T-helper 17 cell (primary cell): ENCODE measurements at places on chromosomes 5 and 9.

DNA sequence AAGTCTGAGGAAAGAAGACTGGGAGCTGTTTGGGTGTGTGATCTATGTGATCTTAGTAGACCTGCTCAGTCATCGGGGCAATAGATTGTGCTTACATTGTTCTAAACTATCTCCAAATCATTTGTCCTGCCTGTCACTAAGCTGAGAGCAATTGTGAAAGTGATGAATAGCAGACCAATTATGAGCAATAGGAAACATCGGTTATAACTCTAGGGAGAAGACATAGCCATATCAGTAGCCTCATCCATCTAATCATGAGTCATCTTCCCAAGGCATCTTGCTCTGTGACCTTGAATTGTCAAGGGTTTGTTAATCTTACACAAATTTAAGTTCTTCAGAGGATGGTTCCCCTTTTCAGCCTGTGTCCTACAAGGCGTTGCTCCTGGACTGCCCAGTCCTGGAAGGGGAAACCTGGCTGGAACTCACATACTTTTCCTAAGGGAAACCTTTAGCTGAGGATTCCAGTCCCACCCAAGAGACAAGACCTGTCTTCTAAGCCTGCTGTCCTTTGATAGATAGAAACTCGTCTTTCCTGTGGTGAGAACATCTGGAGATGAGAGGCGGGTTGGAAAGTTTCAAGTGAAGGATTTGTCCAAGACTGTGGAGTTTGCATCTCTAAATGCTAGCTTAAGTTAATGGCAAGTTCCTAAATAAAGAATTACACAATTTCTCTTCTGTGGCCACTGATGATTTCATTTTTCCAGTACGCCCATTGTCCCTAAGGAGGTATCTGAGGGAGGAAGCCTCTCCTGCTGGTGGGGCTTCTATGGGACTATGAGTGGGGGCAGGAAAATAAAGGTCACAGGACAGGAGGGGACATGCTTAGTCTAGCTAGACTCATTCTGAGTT is 53.9 kb upstream of the TRIM32 start:
- DNase-seq, result no peak

GRCh38 chr9:123561046-123561445 is 205.0 kb downstream of the CRB2 start:
- no peak for DNase-seq

- no peak for DNase-seq
Measured at GRCh38 chr5:109945097-109945678, 255.5 kb downstream of the MAN2A1 start.

DNA sequence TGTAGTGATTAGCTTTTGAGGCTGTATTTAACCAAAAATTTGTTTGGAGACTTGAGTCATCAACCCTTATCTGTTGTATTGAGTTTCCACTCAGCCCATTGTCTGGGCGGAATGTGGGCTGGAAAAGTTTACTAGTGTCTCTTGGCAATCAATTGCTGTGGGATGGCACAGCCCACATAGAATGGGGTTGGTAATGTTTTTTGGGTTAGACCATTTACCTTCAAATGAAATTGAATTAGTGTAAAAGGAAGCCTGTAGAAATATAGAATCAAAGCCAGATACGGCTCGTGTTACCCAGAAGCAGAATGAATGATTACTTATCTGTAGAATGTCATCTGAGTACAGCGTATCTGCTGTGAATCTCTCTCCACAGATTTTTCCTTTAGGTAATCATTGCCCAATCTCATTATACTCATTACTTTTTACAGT is 142.9 kb downstream of the AOPEP start:
- no peak for DNase-seq

DNA sequence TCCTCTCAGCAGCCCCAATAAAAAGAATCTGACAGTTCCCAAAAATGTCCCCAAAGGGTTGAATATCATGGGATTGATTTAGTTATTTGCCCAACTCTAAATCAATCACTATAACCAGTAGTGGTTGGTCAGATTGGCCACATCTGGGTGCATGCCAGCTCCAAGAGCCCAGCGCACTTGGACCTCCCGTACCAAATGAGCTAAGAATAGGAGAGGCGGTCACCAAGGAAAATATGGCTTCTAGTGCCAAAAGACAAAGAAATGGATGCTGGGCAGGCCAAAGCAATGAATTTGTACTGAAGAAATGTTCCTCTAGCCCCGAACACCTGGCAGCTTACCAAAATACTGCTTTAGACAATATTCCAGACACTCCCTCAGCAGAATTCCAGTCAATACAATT is 80.3 kb downstream of the RCL1 start:
- no peak for DNase-seq

DNA sequence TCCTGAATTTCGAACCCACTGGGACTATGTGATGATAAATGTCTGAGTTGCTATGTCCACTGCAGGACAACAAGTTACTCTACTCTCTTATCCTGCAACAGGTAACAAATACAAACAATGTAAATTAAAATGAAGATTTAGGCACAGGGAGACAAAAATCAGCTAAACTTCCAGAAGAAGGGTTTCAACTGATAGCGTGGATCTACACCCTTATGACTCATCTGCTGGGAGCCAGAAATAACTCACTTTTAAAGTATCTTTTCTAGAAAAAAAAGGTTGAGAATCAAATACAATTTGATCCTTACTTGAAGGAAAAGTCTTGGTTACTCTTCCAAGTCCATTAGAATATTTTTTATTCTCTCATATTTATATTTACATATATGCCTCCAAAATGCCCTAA is 21.4 kb downstream of the PJA2 start:
- DNase-seq, result no peak

DNA sequence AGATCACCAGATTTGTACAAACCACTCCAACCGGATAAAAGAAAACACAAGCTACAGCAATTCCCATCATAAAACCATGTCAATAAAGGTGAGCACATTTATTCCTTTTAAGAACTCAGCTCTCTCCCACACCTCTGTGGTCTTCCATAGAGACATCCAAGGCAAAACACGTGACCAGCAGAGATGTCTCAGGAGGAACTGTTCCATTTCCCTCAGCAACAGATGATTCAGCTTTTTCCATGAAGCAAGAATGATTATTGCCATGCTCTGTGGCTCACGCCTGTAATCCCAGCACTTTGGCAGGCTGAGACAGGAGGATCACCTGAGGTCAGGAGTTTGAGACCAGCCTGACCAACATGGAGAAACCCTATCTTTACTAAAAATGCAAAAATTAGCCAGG is 15.8 kb downstream of the GZMK start:
- DNase-seq, result no peak

- DNase-seq, result no peak
Measured at GRCh38 chr5:83285661-83286398, 185.7 kb upstream of the VCAN start.

DNA sequence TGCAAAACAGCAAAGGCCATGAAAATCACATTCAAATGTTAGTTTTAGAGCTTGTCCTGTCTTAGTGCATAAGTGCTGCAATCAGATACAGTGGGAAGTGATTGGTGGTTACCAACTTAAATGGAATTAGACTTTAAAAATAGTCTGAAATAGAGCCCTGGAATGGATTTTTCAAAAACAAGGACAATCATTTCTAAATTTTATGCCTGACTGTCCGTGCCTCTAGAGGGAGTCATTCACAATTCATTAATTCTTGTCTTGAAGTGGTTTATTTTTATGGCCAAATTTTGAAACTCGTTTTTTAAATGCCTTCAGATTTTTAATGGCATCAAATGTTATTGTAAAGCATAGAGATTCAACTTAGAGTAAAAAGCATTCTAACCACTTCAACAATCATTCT is 561.8 kb upstream of the DAB2 start:
- no peak for DNase-seq

GRCh38 chr9:4803670-4804530 is 11.2 kb downstream of the RCL1 start:
- DNase-seq, result no peak

- DNase-seq, result no peak
Measured at GRCh38 chr5:32018476-32019436, 155.4 kb downstream of the GOLPH3 start.

- no peak for DNase-seq
Measured at GRCh38 chr5:173480896-173481295, 135.6 kb downstream of the BOD1 start.

DNA sequence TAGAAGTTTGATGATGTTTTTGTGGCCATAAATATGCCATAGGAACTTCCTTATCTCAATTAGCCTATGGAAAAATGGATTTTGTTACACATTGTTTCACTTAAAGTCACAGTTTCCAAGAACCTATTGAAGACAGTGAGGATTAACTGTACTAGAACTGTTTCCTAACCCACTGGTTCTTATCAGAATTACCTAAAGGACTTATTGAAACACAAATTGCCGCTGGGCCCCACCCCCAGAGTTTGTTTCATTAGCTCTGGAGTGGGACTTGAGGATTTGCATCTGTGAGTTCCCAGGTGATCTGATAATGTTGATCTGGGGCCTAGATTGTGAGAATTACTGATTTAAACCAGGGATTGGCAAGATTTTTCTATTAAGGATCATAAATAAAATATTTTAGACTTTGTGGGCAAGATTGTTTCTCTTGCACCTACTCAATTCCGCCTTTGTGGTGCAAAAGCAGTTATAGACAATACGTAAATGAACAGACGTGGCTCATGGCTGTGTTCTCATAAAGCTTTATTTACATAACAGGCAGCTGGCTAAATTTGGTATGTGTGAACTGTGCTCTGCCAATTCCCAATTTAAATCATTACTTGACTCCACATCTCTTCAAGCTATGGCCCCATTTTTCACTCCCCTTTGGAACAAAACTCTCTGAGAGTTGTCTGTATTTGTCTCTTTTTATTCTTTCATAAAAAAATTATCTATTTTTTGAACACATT is 9.3 kb downstream of the JAK2 start:
- no peak for DNase-seq

GRCh38 chr9:14106699-14107098 is 207.2 kb downstream of the NFIB start:
- DNase-seq, result no peak

DNA sequence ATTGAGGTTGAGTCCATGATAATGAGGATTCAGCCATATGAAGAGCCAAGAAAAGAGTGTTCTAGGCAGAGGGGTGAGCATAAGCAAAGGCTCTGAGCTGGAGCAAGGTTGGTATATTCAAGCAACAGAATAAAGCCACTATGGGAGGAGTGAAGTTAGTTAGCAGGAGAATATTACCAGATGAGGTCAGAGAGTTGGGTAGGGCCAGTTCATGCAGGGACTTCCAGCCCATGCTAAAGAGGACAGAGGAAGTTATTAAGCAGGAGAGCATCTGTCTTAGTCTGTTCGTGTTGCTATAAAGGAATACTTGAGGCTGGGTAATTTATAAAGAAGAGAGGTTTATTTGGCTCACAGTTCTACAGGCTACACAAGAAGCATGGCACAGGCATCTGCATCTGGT is 57.1 kb upstream of the ATG10 start:
- DNase-seq, result no peak

GRCh38 chr5:88288528-88289197 is 20.0 kb upstream of the TMEM161B start:
- DNase-seq, result no peak

DNA sequence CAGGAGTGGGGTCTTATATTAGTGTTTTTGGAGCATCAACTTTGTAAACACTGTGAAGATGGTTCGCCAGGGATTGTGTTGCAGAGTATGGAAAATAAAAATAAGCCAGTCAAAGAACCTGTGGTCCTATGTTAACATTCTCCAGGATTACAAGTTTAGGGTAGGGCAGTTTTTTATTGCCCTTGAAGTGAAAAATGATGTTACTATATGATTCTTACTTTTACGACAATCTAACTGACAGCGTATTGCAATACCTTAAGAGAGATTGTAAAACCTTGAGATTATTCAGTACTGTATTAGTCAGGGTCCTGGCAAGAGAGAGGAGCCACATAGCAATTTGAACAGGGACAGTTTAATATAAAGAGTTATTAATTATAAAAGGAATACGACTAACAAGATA is 144.7 kb upstream of the ZNF608 start:
- no peak for DNase-seq

- no peak for DNase-seq
Measured at GRCh38 chr9:70494221-70494620, 79.8 kb upstream of the KLF9 start.

DNA sequence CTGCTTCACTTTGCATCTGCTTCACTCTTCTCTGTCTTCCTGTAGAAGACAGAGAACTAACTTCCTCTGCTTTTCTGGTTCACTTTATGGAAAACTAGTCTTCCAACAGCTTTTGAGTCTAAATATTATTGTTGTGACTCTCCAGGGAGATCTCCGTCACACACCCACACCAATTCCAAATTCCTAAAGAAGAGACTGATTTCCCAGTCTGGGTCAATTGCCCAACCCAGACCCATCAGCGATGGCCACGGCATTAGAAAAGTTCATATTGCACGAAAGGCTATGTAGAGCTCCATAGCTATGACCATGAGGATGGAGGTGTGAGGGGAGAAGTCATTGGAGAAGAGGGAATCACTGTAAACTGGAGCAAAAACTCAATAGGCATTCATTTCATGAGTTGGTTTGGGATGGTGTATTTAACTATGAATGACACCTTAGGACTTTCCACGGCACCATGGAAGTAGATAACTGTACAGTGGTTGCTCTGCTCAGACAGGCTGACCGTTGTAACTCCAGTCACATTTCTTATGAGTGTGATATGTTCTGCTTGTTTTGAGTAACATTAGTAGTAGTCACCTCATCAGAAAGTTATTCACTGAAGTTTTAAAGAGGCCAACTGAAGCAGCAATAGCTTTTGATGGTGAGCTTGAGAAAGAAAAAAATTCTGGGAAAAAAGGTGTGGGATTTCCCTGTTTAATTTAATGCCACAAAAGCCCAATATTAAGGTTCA is 78.1 kb upstream of the MAMDC2 start:
- DNase-seq, result no peak

DNA sequence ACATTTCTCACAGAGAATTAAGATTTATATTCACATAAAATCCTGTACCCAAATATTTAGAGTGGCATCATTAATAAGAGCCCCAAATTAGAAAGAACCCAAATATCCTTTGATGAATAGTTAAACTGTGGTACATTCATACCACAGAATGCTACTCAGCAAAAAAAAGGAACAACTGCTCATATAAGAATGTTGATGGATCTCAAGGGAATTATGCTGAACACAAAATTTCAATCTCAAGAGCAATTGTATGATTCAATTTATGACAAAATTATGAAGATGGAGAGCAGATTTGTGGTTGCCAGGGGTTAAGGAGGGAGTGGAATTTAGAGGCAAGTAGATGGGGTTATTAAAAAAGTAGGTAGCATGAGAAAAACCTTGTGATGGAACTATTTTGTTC is 4.5 kb upstream of the PAIP1 start:
- DNase-seq, result no peak

DNA sequence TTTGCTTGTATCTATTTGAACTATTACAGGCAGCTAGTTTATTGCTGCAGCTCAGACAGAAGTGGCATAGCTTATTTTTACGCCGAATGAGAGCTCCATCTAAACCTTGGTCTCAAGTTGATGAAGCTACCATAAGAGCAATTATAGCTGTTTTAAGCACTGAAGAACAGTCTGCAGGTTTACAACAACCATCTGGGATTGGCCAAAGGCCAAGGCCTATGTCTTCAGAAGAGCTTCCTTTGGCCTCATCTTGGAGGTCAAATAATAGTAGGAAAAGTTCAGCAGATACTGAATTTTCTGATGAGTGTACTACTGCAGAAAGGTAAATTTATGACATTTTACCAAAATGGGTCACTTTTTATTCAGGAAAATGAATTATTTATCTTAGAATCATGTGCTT is 67.9 kb downstream of the YTHDC2 start:
- no peak for DNase-seq
